Activated naive CD4-positive, alpha-beta T cell (primary cell): ENCODE measurements at places on chromosomes 1 and 21.

DNA sequence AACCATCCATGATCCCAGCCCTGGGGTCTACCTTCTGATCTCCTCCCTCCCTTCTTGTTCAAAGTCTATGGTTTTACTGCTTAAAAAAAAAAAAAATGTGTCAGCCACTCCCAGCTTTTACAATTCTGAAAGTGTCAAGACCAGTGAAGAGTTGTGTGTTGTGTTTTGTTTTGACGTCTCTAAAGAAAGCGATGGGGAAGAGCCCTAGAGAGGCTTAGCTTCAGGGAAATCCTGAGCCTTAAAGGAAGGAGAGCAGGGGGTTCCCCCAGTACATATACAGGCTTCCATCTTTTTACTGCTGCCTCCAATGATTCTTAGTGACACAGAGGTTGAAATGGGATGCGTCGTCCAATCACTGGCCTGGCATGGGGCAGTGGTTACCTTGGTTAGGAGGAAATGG, 13.9 kb upstream of the FMOD start:
- no peak for DNase-seq

DNA sequence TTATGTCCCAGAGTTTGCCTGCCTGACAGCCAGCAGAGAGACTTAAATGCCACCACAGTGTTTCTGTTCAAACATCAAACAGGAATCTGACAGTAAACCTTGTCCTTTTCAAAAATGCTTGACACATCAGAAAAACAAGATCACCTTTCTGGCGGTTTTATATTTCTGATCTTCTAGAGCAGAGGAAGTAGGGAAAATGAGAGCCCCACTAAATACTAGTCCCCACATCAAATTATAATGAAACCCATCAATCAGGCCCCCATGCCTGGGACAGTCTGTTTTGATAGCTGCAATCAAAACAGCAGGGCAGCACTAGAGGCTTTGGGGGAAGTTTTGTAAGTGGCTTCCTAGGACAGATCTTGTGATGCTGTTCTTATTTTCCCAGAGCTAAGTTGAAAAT, 129.3 kb downstream of the CNIH3 start:
- DNase-seq, result no peak

- DNase-seq, result no peak
Observed at GRCh38 chr1:36807262-36807661, 227.1 kb downstream of the GRIK3 start.

GRCh38 chr1:17636612-17637011, 97.1 kb downstream of the ARHGEF10L start:
- no peak for DNase-seq

DNA sequence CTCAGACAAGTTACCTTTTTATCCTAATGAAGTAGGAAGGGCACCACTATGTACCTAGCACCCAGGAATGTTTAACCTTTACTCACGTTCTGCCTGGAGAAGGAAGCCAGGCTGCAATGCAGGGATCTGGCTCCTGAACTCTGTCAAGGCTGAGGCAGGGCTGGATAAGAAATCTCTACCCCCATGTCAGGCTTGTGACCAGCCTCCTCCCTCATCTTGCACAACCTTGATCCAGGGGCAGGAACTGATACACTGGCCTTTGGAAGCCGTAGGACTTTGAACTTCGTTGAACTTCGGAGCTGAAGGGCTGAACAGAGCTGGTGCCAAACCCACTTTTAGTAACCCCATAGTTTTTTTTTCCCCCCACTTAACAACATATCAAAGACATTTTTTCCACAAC, 8.0 kb upstream of the AKR1A1 start:
- DNase-seq, result no peak
